ENCODE measurements at places on chromosomes 2 and 18. TPM values are rescaled to one million over a fixed set of nuclear protein-coding genes. Genes with fewer than 3 reads are reported as not detected.

DNA sequence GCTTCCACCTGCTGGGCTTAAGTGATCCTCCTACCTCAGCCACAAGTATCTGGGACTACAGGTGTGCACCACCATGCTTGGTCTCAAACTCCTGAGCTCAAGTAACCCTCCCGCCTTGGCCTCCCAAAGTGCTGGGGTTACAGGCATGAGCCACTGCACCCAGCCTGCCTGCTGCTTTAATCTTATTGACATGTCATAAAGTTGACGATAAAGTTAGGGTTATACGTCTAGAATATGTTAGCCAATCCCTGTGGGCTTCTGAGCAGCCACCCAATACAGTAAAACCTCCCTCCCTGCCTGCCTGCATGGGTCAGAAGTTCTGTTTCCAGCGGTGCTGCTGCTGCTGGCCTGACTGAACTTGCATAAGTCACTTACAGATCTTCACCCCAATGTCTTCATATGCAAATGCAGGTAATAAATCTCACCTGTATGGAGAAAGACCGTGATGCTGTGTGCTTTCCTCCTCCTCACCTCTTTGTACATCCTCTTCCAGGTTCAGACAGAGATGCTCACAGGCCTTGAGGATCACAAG, 30.1 kb downstream of the TGIF1 start:
- no peak for DNase-seq

The MTLN gene
- total RNA-seq: 38.6 TPM

DNA sequence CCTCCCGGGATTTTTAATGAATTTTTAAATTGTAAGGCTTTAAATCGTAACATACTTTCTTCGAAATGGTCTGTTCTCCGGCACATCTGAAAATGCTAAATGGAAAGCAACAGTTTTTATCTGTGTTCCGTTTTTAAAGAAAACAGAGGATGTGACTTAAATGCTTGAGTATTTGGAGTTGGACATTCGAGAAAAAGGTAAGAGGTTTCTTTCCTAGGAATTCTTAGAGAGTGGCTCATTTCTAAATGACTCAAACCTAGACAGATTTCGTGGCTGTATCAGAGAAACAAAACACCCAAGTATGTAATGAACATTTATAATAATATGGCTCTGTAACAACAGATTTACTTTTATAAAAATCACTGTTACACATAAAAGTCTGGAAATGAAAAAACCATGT, 177.6 kb upstream of the CCDC68 start:
- DNase-seq: peak; percentile 37

The LINC00305 gene
- total RNA-seq: not detected

DNA sequence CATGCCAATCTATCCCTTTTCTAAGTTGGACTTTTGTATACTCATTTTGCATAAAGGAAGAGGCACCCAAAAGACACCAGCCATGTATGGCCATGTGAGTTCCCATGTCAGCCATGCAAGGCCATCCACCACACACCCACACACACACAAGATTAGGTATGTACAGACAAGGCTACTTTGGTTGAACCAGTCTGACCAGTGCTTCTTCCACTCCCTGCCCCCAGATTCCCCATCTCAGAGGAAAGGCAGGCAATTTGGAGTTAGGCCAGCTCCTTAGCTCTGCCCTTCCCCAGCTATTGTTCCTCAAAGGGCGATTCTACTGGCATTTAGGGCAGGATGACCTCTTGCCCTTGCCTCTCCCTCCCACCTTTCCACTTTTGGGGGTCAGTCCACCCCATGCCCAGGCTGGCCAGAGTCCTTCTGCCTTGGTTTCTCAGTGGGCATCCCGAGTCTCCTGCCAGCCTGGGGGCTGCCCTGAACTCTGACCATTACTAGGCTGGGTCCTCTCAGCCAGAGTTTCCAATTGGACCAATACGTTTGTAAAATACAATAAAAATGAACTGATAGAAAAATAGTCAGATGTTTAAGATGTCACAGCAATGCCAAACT, 101.1 kb downstream of the ZBTB7C start:
- DNase-seq: no peak

- peak; percentile 92 for DNase-seq
Observed at GRCh38 chr18:32308493-32309120, 118.8 kb downstream of the MEP1B start.

DNA sequence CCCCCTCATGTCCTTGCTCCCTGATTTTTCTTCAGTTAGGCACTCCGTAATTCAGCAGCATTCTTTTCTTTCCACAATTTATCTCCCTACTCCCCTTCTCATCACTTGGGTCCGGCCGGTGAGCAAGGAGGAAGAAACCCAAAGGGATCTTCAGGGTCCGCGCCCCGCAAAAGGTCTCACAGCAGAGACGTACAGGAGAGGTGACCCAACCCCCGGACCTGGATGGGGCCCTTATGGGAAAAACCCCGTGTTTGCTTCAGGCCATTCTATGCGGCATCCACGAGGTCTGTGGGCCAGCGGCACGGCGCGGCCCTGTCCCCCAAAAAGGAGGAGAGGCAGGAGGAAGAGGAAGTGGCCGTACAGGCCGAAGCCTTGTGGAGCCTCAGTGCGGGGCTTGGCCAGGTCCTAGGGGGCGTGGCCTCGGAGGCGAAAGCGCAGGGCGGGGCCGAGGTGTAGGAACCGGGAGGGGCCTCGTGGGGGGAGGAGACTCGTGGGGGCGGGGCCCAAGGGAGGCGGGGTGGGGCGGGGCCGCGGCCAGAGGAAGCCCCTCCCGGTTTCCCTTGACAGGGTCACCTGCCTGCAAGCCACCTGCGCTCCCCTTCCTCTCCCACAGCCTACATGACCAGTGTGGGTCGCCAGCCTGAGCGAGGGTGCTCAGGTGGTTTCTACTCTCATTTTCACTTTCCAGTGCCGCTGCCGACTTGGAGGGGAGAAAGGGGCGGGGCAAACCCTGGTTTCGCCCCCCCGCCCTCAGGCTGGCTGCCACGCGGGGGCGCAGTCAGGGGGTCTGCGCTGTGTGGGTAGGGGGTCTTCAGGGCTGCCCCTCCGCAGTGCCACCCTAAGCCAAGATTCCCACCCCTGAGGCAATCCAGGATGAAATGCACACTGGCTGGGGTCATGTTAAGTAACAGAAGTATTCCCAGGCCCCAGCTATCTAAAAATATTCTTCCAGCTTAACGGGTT, 156.4 kb upstream of the XPO1 start:
- DNase-seq: peak; percentile 83

GRCh38 chr2:11679486-11680181, 9.6 kb upstream of the NTSR2 start:
- DNase-seq: no peak

GRCh38 chr2:183926433-183926832, 671.9 kb upstream of the ZNF804A start:
- no peak for DNase-seq

The DSC2 gene
- 0.82 TPM for total RNA-seq

The SERPINB10 gene
- total RNA-seq: not detected

- no peak for DNase-seq
Observed at GRCh38 chr18:47436871-47437270, 185.4 kb upstream of the SKOR2 start.

GRCh38 chr2:149903626-149904025, 316.1 kb upstream of the MMADHC start:
- DNase-seq: peak; percentile 48

The CPLX4 gene
- total RNA-seq: not detected

- no peak for DNase-seq
Observed at GRCh38 chr2:95034221-95034620, 8.7 kb downstream of the MAL start.

- DNase-seq: no peak
Observed at GRCh38 chr2:108633409-108633808, 85.9 kb upstream of the RANBP2 start.

The CPO gene
- total RNA-seq: not detected

The ADD2 gene
- 0.36 TPM for total RNA-seq

DNA sequence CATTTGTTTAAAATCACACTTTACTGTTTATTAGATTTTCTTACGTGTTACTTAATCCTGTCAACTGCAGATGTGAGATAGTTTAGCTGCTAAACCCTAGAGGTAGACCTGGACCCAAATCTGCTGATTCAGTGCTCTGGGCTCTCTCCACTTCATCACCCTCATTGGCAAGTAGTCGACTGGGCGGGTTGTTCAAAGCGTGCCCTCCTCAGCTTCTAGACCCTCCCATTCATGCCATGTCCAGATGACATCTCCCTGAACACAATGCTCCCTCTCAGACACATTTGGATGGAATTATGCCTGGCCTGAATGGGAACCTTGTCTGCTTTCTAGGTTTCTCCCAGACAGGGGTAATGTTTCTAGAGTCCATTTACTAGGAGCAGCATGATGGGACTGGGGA, 43.7 kb downstream of the RPIA start:
- peak; percentile 51 for DNase-seq

DNA sequence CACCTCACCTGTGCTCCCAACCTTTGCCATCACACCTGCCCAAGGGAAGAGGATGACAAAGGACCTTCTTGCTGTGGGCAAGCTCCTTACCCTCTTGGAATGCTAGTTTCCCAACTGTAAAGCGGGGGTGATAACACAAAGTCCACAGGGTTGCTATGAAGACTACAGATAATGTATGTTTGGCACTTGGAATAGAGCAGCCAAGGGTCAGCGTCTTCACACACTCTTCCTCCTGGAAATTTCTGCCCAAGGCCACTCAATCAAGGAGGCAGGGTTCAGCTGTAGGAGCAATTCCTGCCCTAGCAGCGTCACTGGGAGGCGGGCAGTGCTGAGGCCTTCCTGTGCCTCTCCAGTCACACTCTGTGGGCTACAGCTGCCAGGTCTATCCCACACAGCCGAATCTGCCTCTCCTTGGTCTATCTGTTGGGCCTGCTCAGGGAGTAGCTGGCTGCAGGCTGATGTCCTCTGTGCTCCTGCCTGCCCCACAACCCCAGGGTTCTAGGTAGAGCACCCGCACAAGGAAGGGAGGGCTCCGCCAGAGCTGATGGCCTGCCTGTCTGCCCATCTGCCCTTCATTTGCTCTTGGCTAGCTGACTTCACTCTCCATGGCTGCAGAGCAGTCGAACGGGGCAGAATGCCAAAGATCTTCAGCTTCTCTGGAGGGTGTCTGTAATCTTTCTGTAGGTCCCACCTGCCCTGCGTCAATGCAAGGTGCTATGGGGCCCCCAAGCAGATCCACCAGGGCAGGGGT, 91.9 kb downstream of the MRO start:
- no peak for DNase-seq

- peak; percentile 34 for DNase-seq
Observed at GRCh38 chr18:34643989-34644388, 66.1 kb upstream of the DTNA start.

DNA sequence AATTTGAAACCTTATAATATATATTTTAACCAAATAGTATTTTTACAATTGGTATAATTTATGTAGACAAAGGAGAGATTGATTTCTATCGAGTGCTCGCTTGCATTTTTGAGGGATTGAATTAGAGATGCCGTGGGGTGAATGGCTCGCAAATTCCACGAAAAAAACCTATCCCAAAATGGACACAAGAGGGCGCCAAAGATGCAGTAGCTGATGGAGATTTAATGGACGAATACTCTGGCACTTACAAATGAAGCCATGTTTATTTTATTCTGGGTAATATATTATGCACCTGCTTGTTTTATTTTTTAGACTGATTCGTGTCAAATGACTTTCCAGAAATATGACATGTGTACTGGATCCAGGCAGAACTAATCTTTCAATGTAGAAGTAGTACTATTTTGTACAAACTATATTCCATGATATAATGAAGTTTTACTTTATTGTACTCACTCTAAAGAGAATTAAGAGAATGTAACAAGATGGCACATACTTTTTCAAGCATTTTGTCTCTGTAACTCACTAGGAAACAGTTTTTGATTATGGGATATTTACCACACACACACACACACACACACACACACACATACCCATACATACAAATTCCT, 505.4 kb downstream of the PLCL1 start:
- DNase-seq: peak; percentile 68

- peak; percentile 49 for DNase-seq
Observed at GRCh38 chr2:218805627-218806026, 23.7 kb downstream of the CYP27A1 start.

The LYG2 gene
- total RNA-seq: not detected

- DNase-seq: no peak
Observed at GRCh38 chr2:167697194-167697593, 550.2 kb downstream of the STK39 start.

Measured in fibroblast of the aortic adventitia (primary cell).